ENCODE measurements at places on chromosomes 12 and 14.

DNA sequence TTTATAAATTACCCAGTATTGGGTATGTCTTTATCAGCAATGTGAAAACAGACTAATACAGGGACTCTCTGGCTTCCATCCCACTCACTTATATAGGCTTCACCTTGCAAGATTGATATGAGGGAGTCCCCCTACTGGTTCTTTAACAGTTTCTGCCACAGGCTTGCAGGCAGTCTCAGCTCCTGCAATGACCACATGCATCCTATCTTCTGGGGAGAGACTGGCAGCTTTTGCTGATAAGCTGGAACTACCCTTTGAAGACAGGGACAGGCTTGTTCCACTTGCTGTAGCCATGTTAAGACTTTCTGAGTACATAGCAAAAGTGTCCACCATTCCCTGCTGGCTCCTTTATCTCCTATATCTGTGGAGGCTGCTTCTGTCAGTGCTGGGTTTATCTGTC is 531.7 kb upstream of the FLRT2 start:
- no peak for DNase-seq

DNA sequence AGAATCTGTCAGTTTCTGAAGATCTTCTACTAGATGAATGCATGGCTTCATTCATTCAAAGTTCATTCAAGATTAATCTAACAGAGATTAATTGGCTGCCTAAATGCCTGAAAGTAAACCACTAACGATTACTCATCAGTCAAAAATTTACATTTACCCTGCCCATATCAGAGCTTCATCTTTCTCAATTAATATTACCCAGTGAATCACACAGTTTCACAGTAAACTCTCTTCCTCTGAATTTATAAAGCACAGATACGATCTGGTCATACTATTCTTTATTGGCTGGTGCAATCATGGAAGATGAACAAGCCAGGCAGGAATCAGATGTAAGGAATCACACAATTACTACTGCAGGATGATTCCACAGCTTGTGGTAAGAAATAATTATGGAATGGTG is 377.7 kb downstream of the SLC16A7 start:
- DNase-seq, result no peak

DNA sequence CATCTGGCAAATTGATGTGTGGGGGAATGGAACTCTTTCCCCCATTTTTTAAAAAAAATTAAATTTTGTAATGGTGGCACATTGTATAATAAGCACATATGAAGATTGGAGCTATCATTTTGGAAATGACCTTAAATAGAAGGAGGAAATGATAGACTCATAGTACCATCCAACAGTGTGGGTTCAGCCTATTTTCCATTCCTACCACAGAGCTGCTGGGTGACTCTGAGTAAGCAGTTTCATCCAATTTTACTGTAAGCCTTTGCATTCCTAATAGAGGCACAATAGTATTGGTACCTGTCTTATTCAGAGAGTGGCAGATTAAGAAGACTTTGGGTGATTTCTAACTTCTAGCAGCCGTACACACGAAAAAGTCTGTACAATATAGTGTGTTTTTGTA is 304.5 kb downstream of the RAD51B start:
- DNase-seq, result no peak

DNA sequence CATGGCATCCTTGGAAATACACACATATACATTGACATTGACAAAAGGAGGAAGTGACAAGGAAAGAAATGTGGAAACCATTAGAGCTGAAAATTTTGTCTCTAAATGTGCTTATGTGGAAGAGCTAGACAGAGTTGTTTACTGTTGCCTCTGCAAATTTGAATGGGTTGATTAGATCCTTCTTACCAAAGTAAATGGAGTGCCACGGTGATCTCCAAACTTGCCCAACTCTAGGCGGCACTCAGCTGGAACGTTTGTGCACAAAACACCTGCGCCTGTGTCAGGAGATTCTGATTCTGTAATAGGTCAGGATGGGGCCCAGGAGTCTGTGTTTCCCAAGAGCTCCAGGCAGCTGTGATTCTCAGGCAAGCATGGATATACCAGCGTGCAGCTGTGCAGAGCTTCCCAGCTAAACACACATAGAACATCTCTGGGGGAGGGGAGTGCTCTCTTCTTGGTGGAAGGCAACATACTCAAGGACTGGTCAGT is 77.8 kb upstream of the BDKRB2 start:
- no peak for DNase-seq

- no peak for DNase-seq
Measured at GRCh38 chr14:51828017-51828797, 32.2 kb upstream of the GNG2 start.

DNA sequence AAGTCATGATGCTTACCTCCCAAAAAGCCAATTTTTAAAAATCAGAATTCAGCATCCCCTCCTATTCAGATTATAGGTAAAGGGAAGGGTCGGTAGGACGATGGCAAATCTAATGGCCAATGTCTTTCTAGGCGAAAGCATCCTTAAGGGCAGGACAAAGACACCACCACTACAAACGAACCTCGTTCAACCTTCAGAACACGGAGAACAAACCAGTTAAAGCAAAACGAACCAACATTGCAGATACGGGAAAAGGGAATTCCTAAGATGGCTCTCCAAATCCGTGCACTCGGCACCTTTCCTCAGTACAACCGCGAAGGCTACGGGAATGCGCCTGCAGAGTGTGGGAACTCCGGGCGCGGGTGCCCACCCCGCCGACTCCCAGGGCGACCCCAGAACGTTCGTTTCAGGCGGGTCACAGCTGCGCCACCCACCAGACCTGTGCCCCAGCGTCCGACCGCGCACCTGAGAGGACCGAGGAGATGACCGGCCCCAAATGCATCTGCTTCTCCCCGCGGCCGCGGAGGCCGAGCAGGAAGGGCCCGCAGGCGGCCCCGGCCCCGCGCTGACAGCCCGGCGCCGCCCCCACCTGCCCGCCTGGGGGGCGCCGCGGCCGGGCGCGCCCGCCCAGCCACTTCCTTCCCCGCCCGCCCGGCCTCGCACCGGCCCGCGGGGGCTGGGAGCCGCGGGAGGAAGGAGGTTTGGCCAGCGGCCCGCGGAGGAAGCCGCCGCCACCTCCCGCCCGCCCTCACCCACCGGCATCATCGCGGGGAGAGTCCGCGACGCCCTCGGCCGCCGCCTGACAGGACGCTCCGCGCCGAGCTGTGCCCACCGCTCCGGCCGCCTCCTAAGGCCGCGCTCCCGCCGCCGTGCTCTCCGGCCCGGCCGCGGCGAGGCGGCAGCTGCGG is 578 bp downstream of the PPP1R13B start:
- DNase-seq, result peak; percentile 30

DNA sequence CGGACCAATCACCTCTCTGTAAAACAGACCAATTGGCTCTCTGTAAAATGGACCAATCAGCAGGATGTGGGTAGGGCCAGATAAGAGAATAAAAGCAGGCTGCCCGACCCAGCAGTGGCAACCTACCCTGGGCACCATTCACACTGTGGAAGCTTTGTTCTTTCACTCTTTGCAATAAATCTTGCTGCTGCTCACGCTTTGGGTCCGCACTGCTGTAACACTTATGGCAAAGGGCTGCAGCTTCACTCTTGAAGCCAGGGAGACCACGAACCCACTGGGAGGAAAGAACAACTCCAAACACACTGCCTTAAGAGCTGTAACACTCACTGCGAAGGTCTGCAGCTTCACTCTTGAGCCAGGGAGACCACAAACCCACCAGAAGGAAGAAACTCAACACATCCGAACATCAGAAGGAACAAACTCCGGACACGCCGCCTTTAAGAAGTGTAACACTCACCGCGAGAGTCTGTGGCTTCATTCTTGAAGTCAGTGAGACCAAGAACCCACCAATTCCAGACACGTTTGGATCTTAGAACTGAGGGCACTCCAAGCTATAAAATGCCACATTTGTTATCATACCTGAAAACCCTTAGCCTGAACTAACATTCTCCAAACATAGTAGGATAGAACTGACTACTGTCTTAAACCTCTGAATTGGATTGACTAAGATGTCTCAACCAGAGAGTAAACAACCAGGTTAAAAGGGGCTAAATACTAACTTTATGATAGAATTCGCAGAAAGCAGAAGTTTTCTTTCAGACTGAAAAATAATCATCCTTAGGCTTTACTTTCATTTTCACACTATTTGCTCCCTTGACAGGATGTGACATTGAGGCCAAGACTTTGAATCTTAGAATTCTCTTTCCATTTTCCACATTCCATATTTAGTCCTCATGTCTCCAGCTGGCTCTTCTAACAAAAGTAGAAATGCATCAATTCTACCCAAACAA is 33.6 kb downstream of the CDKL1 start:
- no peak for DNase-seq

- DNase-seq, result no peak
Measured at GRCh38 chr14:88849716-88850115, 25.3 kb downstream of the TTC8 start.

DNA sequence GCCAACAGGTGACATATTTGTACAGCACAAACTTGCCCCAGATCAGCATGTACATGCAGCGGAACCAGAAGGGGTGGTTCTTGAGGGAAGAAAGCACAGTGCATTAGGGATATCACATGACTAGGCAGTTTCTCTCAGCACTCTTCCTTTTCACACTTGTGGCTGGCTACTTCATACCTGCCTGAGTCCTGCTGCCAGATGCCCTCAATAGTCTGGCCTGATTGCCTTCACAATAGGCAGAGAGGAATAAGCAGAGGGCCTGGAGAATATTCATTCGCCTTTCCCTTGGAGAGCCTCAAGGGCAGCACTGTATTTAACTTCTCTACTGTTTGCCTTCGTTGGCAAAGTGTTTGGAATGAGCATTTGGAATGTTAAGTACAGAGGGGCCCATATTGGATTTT is 7.9 kb downstream of the EMG1 start:
- no peak for DNase-seq

- peak; percentile 59 for DNase-seq
Measured at GRCh38 chr12:47837190-47838171, 17.8 kb upstream of the HDAC7 start.

GRCh38 chr12:101490286-101490920 is 15.3 kb downstream of the SPIC start:
- peak; percentile 50 for DNase-seq

DNA sequence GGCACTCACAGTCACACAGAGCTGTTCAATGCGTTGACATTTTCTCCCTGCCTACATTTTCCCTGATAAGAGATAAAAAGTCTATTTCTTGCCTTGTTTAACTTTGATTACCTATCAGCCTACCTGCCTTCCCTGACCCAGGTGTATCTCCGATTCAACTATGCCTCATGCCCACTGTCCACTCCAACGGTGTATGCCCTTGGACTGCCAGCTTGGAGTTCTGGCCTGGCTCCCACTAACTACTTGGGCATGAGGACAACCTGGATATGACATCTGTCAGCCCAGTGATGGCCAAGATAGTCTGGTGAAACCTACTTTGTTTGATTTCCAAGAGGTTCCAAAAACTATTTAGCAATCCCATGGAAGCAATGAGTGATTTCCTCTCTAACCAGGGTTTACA is 93.0 kb upstream of the PELI2 start:
- no peak for DNase-seq

GRCh38 chr14:69999261-69999674 is 120.1 kb downstream of the SMOC1 start:
- no peak for DNase-seq

- DNase-seq, result no peak
Measured at GRCh38 chr14:41830714-41831406, 224.2 kb downstream of the LRFN5 start.

- no peak for DNase-seq
Measured at GRCh38 chr12:132664206-132665148, 22.7 kb downstream of the POLE start.

DNA sequence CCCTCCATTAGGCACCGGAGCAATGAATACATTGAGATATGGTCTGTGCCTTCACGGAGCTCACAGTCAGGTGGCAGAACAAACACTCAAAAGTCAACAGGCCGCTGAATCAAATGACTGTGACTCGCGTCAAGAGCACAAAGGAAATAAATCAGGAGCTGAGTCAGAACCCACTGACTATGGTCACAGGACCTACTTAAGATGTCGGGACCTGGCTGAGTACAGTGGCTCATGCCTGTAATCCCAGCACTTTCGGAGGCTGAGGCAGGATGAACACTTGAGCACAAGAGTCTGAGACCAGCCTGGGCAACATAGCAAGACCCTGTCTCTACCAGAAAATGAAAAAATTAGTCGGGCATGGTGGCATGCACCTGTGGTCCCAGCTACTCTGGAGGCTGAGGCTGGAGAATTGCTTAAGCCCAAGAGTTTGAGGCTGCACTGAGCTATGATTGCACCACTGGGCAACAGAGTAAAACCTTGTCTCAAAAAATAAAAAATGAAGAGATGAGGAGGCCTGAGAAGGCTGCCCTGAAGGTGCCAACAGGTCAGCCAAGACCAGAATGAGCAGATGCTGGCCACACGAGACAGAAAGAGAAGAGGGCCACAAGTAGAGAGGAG is 19.9 kb downstream of the TMEM233 start:
- no peak for DNase-seq

DNA sequence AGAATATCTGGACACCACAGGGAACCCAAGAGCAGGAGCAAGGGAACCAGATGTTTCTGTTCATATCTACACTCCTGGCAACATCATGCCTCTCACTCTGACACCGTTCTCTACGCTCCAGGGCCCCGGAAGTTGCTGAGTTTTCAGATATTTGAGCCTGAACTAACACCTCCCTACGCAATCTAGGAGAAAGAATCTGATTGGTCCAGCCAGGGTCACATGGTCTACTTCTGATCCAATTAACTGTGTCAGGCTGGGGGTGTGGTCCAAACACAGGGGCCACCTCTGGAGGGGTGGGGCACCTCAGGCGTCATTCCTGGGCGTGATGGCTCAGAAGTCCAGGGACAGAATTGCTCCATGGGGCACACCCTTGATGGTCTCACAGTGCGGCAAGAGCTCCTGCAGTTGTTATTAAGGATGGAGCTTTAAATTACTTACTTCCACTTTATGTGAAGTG is 165.5 kb downstream of the PTPN11 start:
- DNase-seq, result no peak

DNA sequence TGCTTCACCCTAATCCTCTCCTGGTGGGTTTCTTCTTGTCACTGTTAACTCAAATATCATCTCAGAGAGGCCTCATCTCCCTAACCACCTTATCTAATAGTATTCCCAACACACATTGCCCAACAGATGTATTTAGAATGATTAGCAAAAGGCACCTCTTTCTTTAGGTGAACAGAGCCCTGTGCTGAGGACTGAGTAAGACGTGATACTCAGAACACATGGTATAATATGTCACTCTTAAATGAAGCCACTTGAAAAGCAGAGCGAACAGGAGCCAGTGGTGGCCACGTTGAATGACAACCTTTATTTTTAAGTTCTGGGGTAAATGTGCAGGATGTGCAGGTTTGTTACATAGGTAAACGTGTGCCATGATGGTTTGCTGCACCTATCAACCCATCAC is 1.5 kb upstream of the KSR2 start:
- DNase-seq, result no peak

- DNase-seq, result peak; percentile 27
Measured at GRCh38 chr12:65741656-65742017, 82.6 kb upstream of the HMGA2 start.

- no peak for DNase-seq
Measured at GRCh38 chr14:89881839-89882238, 72.7 kb downstream of the EFCAB11 start.

DNA sequence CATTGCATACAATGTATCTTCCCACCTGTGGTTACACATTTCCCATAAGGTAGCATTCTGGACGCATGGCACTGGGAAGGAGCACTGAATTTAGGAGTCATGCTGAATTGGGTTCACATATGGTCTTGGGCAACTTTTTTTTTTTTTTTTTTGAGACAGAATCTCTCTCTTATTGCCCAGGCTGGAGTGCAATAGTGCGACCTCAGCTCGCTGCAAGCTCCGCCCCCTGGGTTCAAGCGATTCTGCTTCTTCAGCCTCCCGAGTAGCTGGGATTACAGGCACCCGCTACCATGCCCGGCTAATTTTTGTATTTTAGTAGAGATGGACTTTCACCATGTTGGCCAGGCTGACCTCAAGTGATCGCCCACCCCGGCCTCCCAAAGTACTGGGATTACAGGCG is 13.3 kb downstream of the DIP2B start:
- DNase-seq, result no peak
